ENCODE measurements at places on chromosomes 1 and 21. TPM values are rescaled to one million over a fixed set of nuclear protein-coding genes. Genes with fewer than 3 reads are reported as not detected.

The KRTAP10-5 gene
- total RNA-seq = not detected

DNA sequence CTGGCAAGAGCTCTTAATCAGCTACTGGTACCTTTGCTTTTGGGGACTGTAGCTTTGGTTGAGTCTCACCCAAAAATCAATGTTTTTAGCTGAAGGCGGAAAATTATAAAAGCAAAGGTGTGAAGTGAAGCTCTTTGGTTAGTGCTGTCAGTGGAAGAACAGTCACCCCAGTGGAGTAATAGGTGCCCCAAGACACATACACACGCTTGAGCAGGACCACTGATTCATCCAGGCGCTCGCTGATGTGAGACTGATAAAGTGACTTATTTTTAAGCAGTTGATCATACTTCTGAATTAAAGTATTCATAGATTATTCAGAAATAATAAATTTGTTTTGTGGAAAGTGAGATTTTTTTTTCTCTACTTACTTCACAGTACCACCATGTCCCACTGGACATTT, 37.1 kb downstream of the TGFB2 start:
- no peak for DNase-seq

- no peak for DNase-seq
Measured at GRCh38 chr1:23441446-23442148, 17.0 kb upstream of the TCEA3 start.

DNA sequence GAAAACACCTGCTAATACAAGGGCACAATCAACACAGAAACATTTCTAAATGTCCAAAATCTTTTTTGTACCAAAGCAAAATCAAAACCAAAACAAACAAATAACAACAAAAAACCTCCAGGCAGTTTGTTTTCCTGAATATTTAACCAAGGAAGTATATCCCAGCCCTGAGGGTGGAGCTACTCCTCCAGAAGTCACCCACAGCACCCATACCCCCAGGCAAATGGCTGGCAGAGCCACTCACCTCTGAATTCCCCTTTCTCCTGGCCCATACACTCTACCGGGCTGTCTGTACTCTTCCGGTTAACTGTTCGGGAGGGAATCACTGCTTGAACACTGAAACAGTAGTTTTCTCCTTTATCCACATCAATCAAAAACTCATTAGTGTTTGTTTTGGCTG, 9.5 kb downstream of the F3 start:
- no peak for DNase-seq

GRCh38 chr1:111862599-111862998, 106.9 kb downstream of the DDX20 start:
- DNase-seq = no peak

- peak; percentile 13 for DNase-seq
Measured at GRCh38 chr1:65264197-65264929, 45.0 kb upstream of the DNAJC6 start.

- DNase-seq = no peak
Measured at GRCh38 chr1:223245411-223245810, 102.4 kb upstream of the TLR5 start.

DNA sequence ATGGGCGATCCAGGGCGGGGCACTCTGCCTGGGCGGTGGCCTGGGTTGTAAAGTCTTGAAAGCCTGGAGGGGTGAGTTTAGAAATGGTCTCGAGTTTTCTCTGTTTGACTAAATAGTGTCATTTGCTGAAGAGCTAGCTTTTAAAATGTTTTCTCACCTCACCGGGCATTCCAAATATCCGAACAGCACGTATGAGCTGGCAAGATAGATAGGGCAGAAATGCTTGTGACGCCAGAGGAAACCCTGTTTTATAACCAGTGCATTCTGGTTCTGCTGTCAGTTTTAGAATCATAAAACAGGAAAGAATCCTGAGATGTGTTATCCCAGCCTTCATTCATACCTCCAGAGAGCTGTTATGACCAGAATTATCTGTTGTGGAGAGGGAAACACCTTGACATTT, 725 bp downstream of the RTCA start:
- no peak for DNase-seq

- DNase-seq = no peak
Measured at GRCh38 chr1:32220746-32221580, 1.2 kb downstream of the TMEM234 start.
